Right ventricle myocardium inferior (tissue), 1 donor: ENCODE measurements at places on chromosomes 3 and 15.

DNA sequence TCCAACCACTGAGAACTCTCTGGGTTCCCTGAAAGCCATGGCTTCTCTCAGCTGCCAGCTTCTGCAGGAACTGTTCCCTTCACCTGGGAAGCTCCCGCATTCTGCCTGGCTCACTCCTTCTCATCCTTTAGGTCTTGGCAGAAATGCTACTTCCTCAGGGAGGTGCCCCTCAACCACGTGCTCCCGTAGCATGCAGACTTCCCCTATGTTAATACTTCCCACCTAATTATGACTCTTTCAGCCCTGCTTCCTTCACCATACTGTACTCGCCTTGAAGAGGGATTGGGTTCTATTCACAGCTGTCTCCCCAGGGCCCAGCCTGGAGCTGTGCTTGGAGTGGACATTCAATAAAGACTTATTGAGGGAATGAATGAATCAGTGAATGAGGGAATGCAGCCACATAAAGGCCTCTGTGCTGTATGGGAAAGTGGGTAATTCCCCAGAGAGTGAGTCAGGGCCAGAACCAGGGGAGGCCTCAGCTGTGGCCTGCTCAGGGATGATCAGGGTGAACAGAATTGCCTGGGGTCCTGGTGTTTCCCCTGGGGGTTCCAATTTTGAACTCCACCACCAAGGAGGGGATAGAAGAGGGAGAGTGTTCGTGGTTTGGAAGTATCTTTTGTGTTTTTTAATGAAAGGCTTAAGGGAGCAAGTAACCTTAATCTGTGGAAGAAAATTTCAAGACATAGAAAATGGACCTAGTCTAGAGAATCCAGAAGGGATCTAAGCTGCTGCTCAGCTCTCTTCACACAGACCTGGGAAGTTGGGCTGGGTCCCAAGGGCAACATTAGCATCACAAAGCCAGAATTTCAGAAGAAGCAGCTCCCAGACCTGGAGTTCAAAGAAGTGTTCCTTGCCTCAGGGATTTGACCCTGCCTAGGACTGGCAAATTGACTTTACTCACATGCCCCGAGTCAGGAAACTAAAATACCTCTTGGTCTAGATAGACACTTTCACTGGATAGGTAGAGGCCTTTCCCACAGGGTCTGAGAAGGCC is 14.6 kb upstream of the FAM107A start:
- no peak for DNase-seq

DNA sequence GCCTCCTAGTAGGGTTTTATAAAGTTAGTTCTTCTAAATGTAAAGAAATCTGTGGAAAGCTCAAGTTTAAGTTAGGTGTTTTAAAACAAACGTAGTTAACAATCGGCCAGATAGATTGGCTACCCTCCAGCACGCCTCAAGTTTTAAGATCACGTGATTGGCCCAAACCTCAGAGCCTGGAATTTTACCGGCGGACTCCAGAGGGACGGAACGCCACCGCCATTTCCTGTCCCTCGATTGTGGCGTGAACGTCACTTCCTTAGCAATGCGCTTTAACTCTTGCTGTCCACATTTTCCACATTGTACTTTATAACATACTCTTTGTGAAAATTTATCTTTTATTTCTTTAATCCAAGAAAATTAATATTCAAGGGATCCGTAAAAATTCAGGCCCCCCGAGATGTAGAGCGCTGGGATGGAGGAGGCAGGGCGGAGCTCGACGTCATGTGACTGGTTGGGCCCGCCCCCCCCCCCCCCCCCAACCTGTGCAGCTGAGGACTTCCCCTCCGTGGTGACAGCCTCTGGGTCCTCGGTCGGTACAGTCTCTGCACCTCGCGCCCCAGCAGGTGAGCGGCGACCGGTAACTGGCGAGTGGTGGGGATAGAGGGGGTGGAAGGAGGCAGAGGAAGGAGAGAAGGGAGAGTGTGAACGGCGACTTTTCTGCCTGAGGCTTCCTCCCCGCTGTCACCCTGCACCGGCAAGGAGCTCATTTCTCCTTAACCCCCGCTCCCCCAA is at the start of gene ATP6V1A:
Gene ATP6V1A (plus strand): TSS at position 488 of the 735 bp plus-strand sequence. CDS start 31,719 bp downstream, outside the sequence.
- peak; percentile 90 for DNase-seq

- DNase-seq, result no peak
Measured at GRCh38 chr15:40028853-40029252, 10.1 kb downstream of the SRP14 start.

- no peak for DNase-seq
Measured at GRCh38 chr3:106006571-106006970, 137.8 kb upstream of the CBLB start.

- peak; percentile 82 for DNase-seq
Measured at GRCh38 chr3:108091498-108092250, 843 bp upstream of the CD47 start.

GRCh38 chr15:57018151-57018550 is 99.7 kb downstream of the TCF12 start:
- DNase-seq, result no peak

DNA sequence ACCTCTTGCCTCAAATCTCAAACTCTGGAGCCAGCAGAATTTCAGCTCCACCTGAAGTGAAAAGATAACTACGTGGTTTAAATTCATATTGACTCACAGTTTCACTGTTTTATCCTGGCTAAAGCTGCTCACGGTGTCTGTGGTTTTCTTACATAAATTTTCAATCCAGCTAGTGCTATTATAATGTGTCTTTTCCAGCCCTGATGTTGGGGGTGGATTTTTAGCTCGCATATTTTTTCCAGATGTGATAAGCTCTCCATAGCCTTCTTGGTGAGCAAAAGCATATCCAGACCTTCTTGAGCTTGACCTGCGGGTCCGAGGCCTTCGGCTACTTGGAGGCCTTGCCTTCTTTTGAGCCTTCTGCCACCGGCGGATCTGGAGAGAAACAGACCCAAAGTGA is 239.3 kb downstream of the DTWD1 start:
- no peak for DNase-seq

GRCh38 chr3:37068031-37068430 is 74.7 kb downstream of the MLH1 start:
- DNase-seq, result no peak

GRCh38 chr15:59360896-59361295 is 11.8 kb downstream of the MYO1E start:
- no peak for DNase-seq

- DNase-seq, result no peak
Measured at GRCh38 chr15:59591356-59591755, 20.2 kb upstream of the GCNT3 start.

GRCh38 chr15:68666120-68666811 is 87.5 kb downstream of the CORO2B start:
- no peak for DNase-seq

GRCh38 chr15:82830427-82831173 is 21.2 kb downstream of the WHAMM start:
- no peak for DNase-seq

DNA sequence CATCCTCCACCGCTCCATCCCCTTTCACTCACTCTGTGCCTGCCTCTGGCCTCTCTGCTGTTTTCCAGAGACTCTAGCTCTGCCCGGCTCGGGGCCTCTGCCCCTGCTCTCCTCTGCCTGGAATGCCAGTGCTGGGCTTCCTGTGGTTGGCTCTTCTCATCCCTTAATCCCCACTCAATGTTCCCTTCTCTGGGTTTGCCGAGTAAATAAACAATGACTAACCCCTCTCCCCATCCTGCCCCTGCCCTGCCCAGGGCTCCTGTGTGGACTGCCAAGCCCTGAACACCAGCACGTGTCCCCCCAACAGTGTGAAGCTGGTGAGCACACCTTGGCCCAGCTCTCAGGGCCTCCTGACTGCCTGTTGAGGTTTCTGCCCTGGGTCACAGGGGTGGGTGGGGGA is 12.2 kb downstream of the STAB1 start:
- no peak for DNase-seq

GRCh38 chr3:151439652-151440125 is 21.2 kb downstream of the IGSF10 start:
- no peak for DNase-seq

DNA sequence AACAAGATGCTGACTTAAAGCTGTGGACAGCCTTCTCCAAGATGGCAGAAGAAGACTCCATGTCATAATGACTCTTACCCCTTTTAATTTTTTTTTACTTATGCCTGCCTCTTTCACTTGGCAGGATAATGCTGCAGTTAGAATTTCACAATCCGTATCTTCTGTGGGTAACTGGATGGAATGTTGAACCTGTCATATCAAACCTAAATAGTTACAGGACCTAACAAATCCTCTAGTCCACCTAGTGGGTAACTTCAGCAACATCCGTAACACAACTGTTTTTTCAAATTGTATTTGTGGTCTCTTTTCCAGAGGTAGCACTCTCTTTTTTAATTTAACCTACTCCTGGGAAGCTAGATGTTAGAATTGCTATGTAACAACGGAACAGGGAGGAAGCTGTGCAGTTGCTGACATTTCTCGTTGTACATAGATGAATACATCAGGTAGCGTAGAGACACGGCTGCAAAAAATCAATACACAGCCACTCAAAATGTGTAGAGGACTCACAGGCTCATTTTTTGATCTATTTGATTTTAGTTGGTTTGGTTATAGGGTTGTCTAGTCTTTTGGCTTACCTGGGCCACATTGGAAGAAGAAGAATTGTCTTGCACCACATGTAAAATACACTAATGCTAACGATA is 43.9 kb upstream of the TRPM1 start:
- no peak for DNase-seq

DNA sequence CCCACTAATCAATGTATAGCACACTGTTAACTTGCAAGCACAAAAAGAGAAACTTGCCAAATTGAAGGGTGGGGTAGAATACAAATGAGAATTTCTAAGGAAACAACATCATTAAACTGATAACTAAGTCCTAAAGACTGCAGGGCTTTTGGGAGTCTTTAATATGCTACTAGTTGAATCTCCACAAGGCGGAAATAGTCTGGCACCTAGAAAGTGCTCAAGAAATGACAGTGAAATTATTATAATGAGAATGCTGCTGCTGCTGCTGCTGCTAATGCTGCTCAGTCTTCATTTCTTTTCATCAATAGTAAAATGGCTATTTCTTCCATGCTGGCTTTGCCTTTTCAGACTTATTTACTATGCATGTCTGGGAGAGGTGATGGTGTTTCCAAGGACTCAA is 91.8 kb downstream of the BTD start:
- DNase-seq, result no peak

DNA sequence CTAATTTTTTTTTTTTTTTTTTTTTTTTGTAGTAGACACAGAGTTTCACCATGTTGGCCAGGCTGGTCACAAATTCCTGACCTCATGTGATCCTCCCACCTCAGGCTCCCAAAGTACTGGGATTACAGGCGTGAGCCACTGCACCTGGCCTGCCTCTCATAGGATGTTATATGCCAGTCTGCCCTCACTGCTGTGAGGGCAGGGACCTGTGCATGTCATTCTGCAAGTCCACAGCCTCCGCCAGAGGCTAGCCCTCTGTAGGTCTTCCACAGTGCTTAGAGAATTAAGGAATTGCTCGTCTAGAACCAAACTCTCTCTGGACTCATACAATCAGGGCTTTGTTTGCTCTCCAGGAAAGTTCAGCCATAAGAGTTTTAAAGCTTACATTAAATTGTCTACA is 163.9 kb upstream of the WNT5A start:
- no peak for DNase-seq
